ENCODE measurements at places on chromosomes 2 and 18. TPM values are rescaled to one million over a fixed set of nuclear protein-coding genes. Genes with fewer than 3 reads are reported as not detected.

ITGB6 gene
- total RNA-seq, result 93.0 TPM

CCDC74B gene
- total RNA-seq, result 0.40 TPM

DNA sequence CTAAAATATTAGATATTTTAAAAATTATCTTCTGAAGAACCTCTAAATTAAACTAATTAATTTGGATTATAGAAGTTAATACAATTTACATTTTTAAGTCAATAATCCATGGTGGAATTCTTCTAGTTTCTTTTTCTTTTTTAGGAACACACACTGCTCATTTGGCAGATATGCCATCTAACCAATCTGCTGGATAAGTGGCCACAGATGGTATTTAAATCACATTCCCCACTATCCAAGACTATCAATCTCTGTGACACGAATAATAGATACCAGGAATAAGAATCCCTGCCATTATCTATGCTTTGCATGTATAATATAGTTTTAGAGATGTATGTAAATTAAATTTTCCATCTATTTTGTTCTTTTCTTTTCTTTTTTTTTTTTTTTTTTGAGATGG is 58.5 kb downstream of the CABYR start:
- H3K27ac ChIP-seq, result no peak overlapping the region
- H3K4me3 ChIP-seq, result no peak overlapping the region
- no peaks in the 10 kb centered on the region for H3K27me3 ChIP-seq
- no peaks in the 10 kb centered on the region for H3K4me1 ChIP-seq
- no peak for DNase-seq

GRCh38 chr2:212892193-212892592 is 259.2 kb downstream of the IKZF2 start:
- DNase-seq, result no peak
- H3K27me3 ChIP-seq, result no peaks in the 10 kb centered on the region
- H3K27ac ChIP-seq, result no peak overlapping the region
- no peaks in the 10 kb centered on the region for H3K4me1 ChIP-seq
- H3K36me3 ChIP-seq, result no peaks in the 10 kb centered on the region

DNA sequence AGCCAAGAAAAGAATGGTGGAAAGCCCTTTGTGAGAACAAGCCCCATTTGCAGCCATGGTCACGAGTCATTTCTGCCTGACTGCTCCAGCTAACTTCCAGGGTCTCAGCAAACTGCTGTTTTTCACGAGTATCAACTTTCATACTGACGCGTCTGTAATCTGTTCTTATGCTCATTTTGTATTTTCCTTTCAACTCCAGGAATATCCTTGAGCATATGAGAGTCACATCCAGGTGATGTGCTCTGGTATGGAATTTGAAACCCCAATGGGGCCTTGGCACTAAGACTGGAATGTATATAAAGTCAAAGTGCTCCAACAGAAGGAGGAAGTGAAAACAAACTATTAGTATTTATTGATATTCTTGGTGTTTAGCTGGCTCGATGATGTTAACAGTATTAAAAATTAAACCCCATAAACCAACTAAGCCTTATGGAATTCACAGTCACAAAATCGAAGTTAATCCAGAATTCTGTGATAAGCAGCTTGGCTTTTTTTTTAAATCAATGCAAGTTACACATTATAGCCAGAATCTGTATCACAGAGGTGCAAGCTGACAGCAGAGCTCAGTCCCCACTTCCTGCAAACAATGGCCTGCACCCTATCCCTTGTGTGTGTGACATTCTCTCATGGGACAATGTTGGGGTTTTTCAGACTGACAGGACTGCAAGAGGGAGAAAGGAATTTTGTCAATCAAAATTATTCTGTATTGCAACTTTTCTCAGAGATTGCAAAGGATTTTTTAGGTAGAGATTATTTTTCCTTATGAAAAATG is 26.1 kb downstream of the SLC14A1 start:
- DNase-seq, result no peak
- H3K4me3 ChIP-seq, result no peak overlapping the region
- no peaks in the 10 kb centered on the region for H3K36me3 ChIP-seq
- peaks cover 4% of the 10 kb centered on the region for H3K4me1 ChIP-seq
- H3K27ac ChIP-seq, result no peak overlapping the region

DNA sequence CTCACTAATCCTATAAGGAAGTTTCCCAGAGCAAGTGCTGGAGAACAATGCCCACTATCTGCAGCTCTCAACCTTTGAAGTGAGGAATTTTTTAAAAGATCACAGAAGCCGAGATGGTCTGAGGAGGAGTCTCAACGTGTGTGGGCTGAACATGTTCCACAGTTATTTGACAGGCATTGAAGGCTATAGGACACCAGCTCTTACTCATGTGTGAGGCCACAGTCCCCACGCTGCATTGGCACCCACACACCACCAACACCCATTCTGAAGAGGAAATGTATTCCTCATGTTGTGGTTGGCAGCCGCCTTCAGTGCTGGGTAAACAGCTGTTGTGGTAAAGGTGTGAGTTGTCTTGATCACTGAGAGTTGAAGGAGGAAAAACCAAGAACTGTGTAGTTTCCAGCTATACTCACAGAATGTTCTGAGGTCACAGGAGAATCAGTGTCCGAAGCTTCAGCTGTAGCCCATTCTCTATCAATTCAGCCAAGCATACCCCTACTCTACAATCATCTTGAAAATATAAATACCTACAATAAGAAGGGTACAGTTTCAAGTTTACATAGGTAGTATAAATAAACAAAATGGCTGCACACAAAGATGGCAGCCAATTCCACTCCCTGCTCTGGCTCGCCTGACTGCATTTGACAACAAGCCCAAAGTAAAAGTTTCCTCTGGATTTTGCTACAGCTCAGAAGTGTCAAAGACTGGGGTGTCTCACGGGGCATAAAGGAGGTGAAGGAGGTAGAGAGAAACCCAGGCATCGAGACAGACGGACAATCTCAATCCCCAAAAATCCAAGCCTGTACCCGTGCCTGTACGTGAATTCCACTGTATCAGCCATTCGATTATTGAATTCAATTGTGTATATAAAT is 12.1 kb downstream of the CD226 start:
- no peaks in the 10 kb centered on the region for H3K27me3 ChIP-seq
- H3K27ac ChIP-seq, result no peak overlapping the region
- DNase-seq, result no peak
- no peaks in the 10 kb centered on the region for H3K36me3 ChIP-seq
- H3K4me1 ChIP-seq, result no peaks in the 10 kb centered on the region

GRCh38 chr2:71530641-71531332 is 77.4 kb downstream of the DYSF start:
- H3K27me3 ChIP-seq, result no peaks in the 10 kb centered on the region
- H3K4me1 ChIP-seq, result peaks cover 6% of the 10 kb centered on the region
- DNase-seq, result no peak
- peaks cover 6% of the 10 kb centered on the region for H3K36me3 ChIP-seq
- H3K4me3 ChIP-seq, result no peak overlapping the region

Measured in upper lobe of left lung (tissue), 6 donors.